ENCODE measurements at places on chromosomes 11 and 22.

DNA sequence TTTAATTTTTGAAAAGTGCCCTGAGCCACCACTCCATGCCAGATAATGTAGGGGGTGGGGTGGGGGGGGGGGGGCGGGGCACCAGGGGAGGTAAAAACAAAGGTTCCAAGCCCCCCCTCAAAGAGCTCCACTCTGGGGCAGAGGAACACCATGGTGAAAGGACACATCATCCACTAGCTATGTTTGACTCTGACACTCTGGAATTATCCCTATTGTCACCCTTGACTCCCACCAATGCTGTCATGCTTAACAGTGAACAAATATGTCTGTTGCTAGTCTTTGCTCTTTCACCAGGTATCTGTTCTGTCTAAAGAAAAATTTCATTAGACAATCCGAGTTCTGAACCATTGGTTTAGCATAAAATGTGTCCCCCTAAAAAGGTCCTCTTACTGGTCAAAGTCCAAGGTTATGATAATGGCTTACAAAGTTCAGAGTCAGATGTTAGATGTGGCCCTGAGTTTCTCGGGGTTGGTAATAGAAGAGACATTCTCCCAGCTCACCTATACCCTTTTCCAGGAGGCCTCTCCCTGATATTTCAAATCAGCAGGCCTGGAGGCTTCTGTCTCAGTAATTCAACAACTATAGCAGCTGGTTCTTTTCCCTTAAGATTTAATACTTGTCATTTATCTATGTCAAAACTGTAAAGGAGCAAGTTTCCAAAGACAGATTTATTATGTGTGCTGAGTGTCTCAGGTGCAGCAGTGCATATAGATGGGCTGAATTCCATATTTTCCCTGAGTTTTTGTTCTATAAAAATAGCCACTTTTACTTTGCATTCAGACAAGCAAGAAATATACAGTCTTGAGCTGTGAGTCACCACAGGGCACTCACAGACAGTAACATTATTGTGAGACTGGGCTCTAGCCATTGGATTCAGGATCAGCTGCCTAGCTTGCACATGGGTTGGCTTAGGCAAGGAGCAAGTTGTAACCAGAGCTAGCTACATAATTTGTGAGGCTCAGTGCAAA lies 174.1 kb downstream of the CSNK2A3 start:
- DNase-seq = no peak

GRCh38 chr22:32815943-32816342 lies 14.4 kb downstream of the TIMP3 start:
- no peak for DNase-seq

- no peak for DNase-seq
These were observed 23.1 kb downstream of the FANCF start for GRCh38 chr11:22602504-22602903.

GRCh38 chr22:45164270-45165088 lies 754 bp downstream of the NUP50 start:
- no peak for DNase-seq

DNA sequence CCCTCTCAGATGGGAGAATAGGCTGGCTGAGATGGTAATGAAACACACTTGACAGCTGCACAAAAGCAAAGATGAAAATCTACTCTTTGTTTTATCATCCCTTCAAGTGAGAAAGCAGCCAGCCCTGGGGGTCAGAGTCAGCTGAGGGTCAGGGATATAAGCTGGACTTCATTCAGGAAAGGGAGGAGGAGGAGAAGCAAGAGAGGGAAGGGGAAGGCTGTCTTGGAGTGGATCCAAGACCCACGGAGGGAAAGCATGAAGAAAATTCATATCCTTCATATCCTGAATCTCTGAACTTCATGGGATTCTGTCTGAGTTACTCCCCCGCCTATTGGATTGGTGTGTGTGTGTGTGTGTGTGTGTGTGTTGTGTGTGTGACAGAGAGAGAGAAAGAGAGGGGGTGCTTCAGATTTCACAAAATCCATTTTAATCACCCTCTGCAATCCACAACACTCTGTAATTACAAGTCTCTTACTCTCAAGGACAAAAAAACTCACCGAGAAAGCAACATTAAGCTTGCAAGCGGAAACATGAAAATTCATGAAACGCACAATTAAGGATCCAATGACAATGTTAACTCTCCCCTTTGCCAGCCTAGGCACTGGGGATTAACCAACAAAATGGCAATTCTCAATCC lies 327.7 kb downstream of the TENM4 start:
- DNase-seq = no peak

DNA sequence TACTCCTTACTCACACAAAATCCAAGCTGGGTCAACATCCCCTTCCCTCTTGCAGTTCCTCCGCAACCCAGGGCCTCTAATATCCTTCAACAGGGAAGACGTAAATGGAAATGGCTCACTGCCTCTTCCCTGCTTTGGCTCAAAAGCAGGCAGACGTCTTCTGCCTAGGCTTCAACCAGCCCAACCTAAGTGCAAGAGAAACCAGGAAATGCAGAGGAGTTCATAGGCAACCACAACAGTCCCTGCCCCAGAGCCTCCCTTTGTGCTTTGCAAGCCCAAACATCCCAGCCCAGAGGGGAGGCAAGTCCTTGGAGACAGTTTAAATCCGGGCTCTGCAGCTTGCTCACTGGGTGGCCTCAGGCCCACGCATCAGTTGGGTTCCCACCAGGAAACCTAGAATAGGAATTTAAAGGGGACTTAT lies 33.3 kb downstream of the CD6 start:
- no peak for DNase-seq

DNA sequence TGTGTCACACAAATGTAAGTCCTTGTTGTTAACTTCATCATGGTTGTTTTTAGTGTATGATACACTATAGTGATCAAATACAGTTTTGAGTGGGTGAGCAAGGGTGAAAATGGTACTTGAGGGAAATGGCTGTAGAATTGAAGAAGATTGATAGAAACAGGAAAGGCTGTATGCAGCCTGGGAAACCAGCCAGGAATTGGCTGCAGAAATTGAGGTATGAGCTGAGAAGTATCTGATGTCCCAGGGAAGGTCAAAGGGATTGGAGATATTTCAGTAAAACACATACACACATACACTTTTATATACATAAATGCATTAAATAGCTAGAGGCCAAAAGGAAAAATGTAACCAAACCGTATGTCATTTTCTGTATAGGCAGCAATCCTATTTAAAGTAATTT lies 13.1 kb upstream of the YAP1 start:
- no peak for DNase-seq

DNA sequence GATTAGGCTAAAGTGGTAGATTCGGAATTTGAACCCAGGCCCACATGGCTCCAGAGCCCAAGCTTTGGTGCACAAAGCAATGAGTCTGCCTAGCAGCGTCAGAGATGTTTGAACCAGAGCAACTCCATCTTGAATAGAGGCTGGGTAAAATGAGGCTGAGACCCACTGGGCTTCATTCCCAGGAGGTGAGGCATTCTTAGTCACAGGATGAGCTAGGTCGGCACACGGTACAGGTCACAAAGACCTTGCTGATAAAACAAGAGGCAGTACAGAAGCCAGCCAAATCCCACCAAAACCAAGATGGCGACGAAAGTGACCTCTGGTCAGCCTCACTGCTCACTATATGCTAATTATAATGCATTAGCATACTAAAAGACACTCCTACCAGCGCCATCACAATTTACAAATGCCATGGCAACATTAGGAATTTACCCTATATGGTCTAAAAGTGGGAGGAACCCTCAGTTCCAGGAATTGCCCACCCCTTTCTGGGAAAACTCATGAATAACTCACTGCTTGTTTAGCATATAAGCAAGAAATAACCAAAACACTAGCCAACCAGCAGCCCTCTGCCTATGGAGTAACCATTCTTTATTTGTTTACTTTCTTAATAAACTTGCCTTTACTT lies 40.3 kb upstream of the DAGLA start:
- DNase-seq = no peak

DNA sequence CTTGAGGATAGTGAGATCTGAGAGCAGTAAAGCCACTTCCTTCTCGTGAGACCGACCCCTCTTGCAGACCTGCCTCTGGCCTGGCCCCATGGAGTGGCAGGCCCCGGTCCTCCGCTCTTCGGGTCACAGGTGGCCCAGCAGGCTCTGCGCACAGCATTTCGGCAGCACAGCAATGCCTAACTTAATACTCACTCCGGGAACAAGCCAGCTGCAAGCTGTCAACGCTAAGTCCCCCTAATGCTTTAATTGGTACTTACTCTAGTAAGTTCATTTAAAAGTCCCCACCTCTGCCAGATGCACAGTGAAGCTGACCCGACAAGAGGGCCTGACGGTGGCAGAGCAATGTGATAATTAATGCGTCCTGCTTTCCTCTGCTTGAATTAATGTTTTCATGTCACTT lies 349.3 kb upstream of the B3GAT1 start:
- DNase-seq = no peak

- DNase-seq = no peak
These were observed 95.3 kb downstream of the SLC17A6 start for GRCh38 chr11:22433517-22433916.
